ENCODE measurements at places on chromosomes 6 and 20.

DNA sequence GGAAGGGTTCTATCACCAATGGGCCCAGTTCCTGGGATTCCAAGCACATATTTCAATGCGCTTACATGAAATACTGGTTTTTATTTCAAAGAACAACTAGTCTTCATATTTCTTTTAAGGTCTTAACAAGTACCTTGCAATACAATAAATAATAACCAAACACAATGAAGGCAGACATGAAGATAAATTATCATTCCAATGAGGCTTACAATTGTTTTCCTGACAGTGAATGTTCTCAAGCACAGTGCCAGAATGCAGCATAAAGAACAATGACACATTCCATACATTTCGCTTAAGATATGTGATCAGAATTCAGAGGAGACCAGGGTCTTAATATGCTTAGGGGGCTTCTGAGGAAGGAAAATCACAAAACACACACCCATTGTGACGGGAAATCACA lies 26.3 kb downstream of the RAMACL start:
- DNase-seq: no peak

DNA sequence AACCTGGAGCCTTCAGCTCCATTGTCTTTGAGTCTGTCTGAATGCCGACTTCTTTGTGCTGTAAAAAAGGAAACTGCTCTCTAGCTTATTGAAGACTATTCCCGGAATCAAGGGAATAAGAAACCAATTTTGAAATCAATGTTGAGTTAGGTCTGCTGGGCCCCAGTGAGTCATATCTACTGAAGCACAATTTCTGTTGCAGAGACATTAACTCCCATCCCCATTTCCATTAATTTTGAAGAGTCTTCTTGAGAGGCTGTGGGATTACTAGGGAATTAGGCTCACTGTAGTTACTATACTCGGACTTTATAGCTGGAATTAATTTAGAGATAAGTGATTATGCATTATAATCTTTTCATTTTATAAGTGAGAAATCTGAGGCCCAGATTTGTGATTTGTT lies 116.7 kb downstream of the SLC35F1 start:
- no peak for DNase-seq

- no peak for DNase-seq
Observed at GRCh38 chr6:95227351-95227750, 350.0 kb upstream of the MANEA start.

GRCh38 chr6:111482188-111482958 lies 645 bp downstream of the REV3L start:
- DNase-seq: no peak

GRCh38 chr6:68633972-68634725 lies 933 bp upstream of the ADGRB3 start:
- no peak for DNase-seq

GRCh38 chr20:58891718-58892140 lies 39.2 kb downstream of the GNAS start:
- no peak for DNase-seq

- no peak for DNase-seq
Observed at GRCh38 chr6:79010422-79010821, 67.6 kb downstream of the PHIP start.

DNA sequence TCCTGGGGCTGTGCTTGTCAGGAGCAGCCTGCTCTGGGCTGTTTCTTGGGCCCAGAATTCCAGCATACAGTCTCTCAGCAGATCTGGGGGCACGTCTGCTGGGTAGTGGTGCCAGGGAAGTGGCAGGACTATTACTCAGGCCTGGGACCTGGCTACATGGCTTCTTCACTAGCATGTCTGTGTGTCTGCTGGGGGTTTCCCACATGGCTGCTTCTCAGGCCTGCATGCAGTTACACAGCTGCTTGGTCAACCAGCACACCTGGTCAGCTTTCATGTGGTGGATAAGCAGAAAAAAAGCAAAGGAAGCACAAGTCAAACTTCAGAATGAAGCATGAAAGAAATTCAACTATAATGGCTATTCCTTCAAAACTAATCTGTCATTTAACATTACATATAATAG lies 316.2 kb upstream of the NOX3 start:
- DNase-seq: no peak

DNA sequence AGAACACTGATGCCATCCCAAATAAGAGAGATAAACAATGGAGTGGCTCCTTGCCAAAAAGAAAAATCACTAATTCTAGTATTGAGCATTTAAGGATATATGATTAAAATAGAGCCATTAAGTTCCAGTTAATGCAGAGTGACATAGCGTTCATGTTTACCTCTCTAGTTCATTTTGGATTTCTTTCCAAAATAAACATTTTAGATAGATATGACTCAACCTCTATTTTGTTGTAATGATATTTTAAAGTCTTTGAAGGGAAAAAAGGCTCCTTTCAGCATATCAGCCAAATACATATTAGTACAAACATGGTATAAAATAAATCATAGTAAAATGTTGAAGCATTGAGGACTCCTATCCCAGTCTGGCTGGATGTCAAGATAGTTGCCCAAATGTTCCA lies 33.4 kb downstream of the RWDD2A start:
- DNase-seq: no peak

- no peak for DNase-seq
Observed at GRCh38 chr6:40671001-40671693, 84.0 kb upstream of the LRFN2 start.

DNA sequence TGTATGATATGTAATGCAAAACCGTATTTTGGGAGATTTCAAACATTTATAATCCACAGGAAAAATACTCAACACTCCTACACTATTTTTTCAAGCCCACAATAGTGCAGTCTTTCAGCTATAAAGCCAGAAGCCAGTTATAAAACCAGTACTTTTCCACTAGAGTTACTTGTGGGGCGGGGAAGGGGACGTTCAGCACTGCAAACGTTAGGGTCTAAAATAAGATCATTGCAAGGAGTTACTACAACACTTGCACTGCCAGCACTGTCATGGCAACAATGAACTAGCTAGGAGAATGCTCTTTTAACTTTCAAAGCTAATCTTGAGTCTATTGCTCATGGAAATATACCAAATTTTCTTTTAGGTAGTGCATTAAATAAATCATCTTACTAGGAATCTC lies 14.7 kb downstream of the SESN1 start:
- DNase-seq: no peak

DNA sequence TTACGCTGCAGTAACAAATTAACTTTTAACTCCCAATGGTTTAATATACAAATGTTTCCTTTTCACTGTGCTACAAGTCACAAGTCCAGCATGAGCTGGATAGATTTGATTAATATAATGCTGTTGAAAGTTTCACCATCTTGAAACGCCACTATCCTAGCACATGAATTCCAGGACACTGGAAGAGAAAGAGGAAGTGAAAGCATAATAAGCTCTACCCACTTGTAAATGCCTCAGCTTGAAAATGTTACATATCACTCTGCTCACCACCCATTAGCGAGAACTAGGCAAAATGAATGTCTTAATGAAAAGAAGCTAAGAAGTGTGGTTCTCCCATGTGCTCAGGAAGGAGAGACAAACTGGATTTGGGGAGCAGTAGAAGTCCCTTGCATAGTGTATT lies 46.9 kb downstream of the PCSK2 start:
- DNase-seq: no peak

GRCh38 chr6:161815965-161816364 lies 542.1 kb upstream of the AGPAT4 start:
- DNase-seq: no peak

GRCh38 chr6:143283887-143284645 lies 166.4 kb downstream of the ADAT2 start:
- DNase-seq: no peak

DNA sequence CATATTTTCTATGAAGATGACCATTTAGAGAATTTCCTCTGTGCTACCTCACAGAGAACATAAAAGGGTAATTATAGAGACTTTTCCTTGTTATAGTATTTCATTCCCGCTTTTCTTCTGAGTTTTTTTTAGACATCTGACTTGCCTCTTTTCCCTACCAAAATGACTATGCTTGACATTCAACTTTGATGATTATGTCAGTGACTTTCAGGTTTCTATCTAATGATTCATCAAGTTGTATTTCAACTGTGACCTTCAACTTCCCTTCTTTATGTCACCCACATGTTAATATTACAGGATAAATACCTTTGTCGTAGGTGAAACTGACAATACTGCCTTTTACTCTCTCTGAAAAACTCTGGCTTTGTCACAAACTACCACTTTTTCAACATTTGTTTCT lies 95.3 kb downstream of the MLIP start:
- no peak for DNase-seq

GRCh38 chr6:88050140-88050818 lies 2.6 kb downstream of the SPACA1 start:
- DNase-seq: no peak

- no peak for DNase-seq
Observed at GRCh38 chr6:80742481-80742880, 636.0 kb downstream of the BCKDHB start.

GRCh38 chr20:50996901-50997865 lies 25.7 kb downstream of the KCNG1 start:
- DNase-seq: no peak

- no peak for DNase-seq
Observed at GRCh38 chr6:2441601-2442475, 196.4 kb upstream of the GMDS start.

DNA sequence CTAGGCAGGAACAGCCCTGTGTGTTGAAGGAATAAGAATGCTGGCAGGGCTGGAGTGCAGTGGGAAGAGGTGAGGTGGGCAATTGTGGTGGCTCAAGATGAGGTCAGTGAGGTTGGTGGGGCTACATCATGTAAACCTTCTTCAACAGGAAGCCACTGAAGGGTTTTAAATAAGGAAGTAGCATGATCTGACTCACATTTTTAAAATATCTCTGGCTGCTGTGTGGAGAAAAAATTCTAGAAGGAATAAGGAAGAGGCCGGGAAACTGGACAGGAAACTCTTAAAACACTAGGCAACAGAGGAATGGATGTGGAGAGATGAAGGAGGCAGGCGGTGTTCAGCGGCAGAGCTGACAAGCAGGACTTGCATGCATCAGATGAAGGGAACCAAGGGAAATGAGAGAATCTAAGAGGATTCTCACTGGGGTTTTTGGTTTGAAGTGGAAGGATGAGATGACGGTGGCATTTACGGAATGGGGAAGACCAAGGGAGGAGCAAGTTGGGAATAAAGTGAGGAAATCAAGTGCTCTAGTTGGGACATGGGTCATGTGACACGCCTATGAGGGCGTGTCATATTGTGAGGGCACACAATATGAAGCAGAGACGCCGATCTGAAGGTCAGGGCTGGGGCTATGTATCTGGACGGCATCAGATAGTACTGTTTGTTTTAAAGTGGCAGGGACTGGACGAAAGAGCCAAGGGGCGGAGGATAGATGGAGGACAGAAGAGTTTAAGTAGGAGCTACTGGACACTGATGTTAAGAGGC lies 18.2 kb downstream of the TMEM242 start:
- no peak for DNase-seq

GRCh38 chr6:106128981-106129781 lies 43.0 kb downstream of the PRDM1 start:
- DNase-seq: no peak

DNA sequence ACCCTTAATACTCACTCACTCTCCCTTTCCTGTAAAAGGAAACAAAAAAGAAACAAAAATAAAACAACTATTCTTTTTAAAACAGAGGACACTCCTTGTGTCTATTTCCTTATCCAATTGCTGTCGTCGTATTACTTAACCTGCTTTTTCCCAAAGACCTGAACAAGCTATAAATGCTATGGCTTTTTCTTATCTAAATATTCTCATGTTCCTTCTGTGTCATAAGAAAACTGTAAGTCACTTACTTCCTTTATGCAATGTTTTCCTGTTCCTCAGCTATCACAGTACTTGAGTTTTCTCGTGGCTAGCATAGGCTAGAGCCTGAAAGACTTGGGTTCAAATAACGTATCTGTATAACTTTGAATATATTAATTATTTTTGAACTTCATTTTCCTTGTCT lies 99.2 kb downstream of the IRAK1BP1 start:
- no peak for DNase-seq

DNA sequence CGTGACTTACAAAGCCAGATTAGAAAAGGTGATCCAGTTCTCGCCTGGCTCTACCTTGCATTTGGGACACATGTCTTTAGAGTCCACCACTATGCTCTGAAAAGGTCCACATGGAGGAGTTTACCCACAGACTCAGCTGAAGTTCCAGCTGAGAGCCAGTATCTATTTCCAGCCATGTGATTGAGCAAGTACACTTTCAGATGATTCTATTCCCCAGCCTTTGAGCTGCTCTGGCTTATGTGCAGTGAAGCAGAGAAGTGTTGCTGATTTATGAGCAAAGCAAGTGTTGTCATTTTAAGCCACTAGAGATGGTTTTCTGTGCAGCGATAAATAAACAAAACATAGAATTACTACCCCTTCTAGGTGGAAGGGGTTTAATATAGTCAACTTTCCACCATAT lies 520.8 kb upstream of the RNF217 start:
- DNase-seq: no peak

DNA sequence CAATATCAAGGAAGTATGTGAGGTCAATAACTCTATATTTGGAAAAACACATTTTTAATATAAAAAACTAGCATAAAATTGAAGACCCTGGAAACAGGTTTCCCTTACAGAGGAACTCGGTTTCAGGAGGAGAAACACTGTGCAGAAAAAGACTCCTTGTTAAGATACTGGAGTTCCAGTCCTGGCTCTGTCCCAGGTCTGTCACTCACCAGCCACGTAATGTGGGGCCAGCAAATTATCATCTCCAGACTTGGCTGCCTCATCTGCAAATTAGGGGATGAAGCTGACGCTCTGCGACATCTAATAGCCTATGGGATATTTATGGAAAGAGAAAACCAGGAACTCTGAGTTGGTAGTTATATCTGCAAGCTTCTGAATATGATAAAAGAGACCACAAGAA lies 702.7 kb downstream of the EPHA7 start:
- no peak for DNase-seq

DNA sequence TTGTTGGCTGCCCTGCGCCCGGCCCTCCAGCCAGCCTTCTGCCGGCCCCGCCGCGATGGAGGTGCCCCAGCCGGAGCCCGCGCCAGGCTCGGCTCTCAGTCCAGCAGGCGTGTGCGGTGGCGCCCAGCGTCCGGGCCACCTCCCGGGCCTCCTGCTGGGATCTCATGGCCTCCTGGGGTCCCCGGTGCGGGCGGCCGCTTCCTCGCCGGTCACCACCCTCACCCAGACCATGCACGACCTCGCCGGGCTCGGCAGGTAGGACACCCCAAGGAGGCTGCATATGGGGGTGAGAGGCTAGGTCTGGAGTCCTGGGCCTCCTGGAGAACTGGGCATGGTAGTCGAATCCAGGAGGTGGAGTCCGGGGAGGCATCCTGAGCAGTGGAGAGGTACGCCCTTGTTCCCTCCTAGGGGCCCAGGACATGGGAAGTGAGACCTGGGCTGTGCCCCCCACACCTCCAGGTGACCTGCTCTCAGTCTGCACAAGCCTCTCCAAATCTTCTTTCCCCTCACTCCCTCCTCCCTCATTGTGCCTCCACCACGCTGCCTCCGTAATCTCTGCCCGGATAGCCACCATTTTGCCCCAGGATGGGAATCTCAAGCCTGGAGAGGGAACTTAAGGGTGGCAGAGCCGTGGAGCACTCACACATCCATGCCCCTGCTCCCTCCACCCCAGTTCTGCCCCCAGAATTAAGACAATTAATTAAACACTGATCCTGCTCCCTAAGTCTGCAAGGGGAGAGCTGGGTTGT lies 541 bp downstream of the CDC25B start:
- no peak for DNase-seq
